ENCODE measurements at places on chromosomes 1 and 21.

DNA sequence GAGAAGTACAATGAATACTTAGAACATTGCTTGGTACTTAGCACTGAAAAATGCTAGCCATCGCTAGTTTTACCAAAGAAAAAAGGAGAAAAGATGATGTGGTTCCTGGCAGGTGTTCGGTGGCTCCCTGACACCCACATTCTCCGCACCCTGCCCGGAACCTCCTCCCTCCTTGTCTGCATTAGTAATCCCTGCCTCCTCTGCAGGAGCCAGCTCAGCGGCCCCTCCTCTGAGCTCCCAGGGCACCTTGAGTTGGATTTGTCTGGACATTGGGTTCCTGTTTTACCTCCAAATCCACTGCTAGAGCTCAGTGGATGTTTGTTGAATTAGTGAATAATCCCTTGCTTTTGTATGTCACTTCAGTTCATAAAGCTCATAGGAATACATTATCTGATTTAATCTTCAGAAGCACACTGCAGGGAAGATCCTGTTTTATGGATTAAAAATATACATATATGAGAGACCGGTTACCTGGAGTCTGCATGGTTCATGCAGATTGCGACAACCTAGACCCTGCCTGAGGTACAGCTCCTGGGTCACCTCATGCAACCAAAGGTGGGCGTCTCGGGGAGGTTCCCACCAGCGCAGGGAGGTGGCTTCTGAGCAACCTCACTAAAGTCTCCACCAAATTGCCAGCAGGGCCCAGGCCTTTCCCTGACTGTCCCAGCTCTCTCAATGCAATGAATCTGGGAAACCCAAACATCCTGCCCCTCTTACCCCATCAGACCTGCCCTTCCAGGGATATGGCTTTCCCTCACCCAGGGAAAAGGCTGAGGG is 24.2 kb downstream of the PCAT6 start:
- no peak for DNase-seq

- DNase-seq, result no peak
Measured at GRCh38 chr21:25578056-25578961, 29.0 kb downstream of the MRPL39 start.

- DNase-seq, result peak; percentile 55
Measured at GRCh38 chr1:243946946-243947345, 96.9 kb upstream of the AKT3 start.

DNA sequence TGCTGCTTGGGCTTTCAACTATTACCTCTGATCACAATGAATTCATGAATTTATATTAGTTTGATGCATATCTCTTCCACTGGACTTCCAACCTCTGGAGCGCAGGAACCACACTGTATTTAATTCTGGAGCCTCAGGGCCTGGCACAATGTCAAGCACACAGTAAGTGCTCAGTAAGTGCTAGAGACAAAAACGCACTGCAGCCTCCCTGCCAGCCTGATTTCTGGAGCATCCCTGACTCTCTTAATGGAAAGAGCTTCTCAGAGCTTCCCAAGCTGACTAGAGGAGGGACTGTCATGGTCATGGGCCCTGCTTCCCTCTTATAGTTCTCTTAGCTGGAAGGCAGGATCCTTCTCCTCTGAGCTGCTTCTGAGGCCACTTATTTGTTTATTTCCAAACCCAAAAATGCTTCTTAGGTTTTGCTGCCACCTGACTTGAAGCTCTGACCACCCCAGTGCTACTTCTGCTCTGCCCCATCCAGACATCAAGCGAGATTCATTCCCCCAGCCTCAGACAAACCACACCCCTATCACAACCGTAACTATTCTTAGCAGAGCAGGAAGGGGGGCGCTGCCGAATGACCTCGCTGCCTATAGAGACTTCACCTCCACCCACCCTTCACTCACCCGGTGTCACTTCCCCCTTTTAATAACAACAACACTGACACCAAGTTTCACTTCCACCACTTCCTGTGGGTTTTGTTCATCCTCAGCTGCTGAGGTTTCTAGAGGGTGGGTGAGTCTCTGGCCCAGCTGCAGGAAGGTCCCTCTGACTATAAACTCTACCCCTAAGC is 33.6 kb downstream of the NUAK2 start:
- peak; percentile 93 for DNase-seq

DNA sequence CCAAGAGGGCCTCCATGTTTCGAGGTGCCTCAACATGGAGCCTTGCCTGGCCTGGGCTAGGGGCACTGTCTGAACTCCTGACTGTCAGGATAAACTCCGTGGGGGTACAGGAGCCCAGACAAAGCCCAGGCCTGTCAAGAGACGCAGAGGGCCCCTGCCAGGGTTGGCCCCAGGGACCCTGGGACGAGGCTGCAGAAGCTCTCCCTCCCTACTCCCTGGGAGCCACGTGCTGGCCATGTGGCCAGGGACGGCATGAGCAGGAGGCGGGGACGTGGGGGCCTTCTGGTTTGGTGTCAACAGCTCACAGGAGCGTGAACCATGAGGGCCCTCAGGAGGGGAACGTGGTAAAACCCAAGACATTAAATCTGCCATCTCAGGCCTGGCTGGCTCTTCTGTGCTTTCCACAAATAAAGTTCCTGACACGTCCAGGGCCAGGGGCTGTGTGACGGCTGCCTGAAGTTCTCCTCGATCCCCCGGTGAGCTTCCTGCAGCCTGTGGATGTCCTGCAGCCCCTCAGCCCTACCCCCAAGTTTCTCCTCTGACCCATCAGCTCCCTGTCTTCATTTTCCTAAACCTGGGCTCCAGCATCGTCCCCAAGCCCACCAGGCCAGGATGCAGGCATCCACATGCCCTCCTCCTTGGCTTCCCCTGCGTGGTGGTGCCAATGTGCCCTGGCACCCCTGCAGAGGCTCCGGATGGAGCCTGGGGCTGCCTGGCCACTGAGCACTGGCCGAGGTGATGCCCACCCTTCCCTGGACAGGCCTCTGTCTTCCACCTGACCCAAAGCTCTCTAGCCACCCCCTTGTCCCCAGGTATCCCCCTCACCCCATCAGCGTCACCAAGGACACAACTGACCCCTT is 12.8 kb upstream of the LRRC3 start:
- DNase-seq, result no peak

GRCh38 chr1:110346690-110347089 is 7.5 kb downstream of the RBM15 start:
- DNase-seq, result no peak

DNA sequence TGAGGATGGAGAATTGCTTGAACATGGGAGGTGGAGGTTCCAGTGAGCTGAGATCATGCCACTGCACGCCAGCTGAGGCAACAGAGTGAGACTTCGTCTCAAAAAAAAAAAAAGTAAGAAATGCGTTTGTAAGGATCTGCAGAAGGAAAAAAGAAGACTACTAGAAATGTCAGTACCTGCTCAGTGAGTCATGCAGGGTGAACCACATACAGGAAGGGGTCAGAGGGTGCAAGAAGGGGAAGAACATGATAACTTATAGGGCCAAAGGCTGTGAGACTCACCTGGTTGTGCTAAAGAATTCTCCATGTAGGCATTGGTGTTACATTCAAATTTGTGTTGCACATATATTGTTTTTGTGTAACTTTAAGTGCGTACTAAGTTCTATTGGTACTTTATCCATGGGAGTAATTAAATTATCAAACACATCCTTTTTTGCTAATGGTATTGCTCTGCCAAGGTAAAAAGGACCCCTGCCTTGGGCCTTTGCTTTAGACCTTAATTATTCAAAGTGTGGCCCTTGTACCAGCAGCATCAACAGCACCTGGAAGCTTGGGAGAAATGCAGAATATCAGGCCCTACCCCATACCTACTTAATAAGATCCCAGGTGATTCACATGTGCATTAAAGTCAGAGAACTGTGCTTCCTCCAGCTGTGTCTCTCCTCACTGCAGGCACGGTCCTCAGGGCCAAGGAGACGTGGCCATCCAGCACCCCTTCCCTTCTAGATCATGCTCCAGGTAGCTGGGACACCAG is 96.4 kb upstream of the PPP2R5A start:
- peak; percentile 6 for DNase-seq

DNA sequence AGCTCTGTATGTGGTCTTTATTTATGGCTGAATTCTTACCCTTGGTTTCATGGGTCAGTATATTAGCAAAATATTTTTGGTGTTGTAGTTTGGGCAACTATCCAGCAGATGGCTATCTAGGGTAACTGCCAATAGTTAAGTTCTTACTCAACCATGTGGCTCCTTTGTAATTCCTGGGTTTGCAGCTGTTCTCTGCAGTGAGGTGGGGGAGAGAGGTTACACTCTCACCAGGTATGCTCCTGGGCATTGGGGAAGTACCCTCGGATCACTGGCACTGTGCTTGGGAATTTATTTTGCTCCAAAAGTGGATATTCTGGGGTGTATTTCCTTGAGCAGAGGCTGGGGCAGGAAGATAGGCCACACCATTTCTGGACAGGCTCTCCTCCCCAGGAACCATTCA is 436.7 kb upstream of the TMPRSS15 start:
- DNase-seq, result no peak

DNA sequence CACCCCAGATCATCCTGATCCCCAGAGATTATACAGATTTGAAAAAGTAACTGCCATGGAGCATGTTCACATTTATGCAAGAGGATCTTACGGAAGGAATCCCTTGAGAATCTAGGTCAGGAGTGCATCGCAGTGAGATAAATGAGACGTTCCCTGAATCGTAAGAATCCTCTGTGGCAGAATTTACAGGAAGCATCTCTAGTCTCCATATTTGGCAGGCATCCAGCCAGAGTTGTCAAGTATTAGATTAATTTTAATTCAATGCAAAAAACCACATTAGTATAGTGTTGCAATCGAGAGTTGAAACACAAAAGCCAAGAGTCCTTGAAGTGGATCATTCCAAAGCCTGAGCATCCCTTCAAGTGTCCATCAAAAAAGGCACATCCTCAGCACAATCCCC is 100.8 kb downstream of the RRAGC start:
- DNase-seq, result no peak

GRCh38 chr1:65209005-65209885 is 61.2 kb downstream of the AK4 start:
- peak; percentile 57 for DNase-seq

DNA sequence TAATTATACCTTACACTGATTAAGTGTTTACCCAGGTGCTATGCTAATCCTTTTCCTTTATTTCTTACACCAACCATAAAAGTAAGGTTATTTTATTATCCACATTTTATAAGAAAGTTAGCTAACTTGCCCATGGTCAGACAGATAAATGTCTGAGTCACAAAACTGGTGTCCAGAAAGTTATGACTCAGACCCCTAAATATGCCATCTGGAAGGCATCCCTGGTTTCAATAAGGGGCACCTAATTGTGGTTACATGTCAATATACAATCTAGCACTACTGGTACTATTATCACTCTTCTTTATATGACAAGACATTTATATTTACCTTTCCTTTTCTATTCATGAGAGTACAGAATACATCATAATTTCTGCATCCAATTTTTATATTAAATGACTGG is 496.5 kb upstream of the ADGRL2 start:
- DNase-seq, result no peak

DNA sequence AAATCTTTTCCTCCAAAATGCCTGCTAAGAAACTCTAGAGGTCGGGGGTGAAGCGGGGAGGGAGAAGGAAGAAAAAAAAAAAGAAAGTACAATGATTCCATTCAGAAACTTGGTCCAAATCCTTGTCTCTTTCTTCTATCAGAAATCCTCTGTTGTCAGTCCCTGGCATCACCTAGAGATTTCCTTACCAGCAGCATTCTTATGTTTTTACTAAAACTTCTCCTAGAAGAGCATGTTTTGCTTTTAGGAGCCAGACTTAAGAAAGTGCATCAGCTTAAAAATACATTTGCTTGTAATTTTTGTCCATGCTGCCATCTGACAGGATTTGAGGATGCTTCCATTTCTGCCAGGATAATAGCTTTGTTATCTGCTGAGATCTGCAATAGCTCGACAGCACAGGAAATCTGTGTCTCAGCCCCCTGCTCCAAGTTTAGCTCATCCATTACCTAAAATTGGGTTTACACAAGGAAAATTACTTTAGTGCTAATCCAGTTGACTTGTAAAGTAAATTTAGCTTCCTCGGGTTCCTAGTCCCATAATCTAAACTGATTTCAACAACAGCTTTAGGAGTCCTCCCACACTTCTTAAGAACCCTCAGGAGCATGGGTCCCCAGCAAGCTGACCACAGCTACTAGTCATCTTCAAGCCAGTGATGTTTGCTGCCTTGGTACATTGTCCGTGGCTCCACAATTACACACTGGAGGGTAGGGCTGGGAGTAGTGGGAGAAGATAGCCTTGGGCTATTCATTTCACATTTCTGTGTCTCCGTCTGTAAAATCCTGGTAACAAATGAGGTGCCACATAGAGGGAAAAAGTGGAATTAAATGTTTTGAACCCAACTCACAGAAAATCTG is 92.3 kb upstream of the UBE2U start:
- no peak for DNase-seq

DNA sequence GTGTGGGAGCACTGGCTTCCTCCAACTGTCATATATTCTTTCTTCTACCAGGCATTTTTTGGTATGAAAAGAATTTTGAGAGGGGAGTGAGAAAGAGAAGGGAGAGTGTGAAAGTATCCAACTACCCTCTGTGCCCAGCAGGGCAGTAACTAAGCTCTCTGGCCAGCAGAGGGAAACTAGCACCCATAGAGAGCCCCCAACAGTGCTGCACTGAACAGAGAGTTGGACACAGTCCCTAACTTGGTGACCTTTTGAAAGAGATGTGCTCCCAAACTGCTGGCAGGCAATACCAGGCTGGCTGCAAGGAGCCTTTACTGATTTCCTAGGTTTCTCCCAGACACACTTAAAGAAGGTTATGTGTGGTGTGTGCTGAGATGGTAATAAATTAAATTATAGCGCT is 118.8 kb upstream of the PBX1 start:
- DNase-seq, result peak; percentile 28

DNA sequence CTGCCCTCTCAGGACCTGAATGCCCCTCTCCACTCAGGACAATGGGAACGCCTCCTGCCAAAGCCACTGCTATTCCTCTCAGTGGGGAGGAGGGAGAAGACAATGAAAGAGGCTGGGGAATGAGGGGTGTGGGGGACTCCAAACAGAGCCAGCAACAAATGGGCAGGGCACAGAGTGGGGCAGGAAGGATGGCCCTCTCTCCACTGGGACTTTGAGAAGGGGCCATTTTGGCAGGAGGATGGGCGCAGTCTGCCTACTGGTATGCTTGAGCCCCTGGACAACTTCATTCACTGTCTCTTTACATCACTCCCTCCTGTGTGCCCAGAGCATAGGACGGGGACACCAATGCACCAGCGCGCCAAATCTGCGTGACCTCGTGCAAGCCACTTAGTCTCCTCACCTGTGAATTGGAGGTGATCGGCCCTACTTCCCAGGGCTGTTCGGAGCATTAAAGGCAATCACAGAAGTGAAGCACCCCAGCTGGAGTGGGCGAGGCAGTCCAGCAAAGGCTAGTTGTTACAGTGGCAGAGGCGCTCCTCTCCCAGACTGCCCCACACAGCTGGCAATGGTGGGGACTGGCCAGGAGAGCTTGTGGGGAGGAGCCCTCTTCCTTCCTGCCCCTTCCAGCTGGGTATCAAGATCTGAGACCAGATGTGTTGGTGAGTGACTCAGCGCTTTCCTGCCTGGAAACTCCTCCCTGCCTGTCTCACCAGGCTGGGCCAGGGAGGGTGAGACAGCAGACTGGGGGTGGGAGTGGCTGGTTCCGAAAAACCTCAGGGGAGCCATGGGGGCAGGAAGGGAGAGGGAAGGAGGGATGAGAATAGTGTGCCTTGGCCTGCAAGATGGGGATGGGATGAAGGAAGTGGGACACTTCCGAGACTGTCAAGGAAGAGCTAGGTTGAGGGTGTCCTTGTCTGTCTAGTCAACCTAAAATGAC is 22.4 kb upstream of the SYNC start:
- peak; percentile 97 for DNase-seq
